ENCODE measurements at places on chromosomes 5 and 9.

- DNase-seq: no peak
Measured at GRCh38 chr5:150211156-150212030, 21.5 kb downstream of the SLC6A7 start.

DNA sequence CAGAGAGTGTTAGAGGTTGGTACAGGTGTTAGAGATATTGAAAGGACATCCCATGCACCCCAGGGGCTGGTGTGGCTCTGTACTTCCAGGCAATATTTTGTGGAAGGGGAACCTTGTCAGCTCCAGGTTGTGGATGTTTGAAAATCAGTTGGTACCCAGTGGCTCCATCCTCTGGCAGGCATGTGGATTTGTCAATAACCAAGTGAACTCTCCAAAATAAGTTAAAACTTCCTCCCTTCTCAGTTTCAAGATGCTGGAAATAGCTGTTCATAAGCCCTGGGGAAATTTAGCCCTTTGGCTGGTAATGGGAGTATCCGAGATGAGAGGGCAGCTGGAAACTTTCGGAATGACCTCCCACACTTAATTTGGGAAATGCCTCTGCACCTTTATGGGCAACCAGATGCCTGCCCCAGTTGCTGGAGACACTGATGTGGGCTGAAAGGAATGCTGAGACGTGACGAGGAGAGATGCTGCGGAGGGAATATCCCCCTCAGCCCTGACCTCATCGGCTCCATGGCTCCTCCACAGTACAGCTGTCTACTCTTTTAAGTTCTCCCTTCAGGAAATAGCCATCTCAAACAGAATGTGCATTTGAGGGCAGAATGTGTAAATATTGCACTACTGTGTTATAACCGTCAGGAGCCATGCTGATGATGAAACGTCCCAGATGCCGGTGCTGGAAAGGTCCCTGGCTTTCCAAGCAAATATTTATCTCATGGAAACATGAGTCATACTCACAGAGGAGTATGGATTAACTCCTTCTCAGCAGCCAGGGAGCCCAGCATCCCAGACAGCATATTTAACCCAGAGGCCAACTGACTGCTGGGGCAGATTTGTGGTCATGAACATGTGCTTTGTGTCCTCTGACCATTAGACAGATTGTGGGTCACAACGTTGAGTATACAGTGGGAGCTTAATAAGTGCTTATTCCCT, 29.5 kb downstream of the TGFBI start:
- DNase-seq: no peak

DNA sequence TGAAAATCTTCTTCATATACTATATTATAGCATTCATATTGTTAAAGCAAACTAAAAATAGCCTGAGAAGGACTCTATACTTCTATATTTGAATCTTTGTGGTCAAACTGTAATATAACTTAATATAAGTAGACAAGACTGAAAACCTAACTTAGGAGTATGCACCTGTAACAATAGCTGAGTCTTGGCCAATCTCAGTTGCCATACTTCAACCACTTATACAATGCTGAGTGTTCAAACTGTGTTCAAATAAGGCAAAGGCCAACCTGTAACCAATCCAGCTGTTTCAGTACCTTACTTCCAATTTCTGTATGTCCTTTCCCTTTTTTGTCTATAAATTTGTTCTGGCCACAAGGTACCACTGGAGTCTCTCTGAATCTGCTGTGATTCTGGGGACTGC, 1360.8 kb upstream of the CDH9 start:
- DNase-seq: no peak

- no peak for DNase-seq
Measured at GRCh38 chr5:135218486-135218755, 180.6 kb downstream of the MACROH2A1 start.

GRCh38 chr5:138850865-138851435, 24.2 kb downstream of the LRRTM2 start:
- no peak for DNase-seq

All from stimulated activated CD8-positive, alpha-beta memory T cell treated with anti-CD3 and anti-CD28 coated beads, Interleukin-2, amount 100 ng/mL, for 48 hours (primary cell).